ENCODE measurements at places on chromosomes 3 and 15.

- H3K27ac ChIP-seq, result no peak overlapping the region
- H3K4me1 ChIP-seq, result peaks cover 7% of the 10 kb centered on the region
- H3K4me3 ChIP-seq, result no peak overlapping the region
- peaks cover 9% of the 10 kb centered on the region for H3K36me3 ChIP-seq
Observed at GRCh38 chr3:105674437-105675065, 194.3 kb downstream of the CBLB start.

DNA sequence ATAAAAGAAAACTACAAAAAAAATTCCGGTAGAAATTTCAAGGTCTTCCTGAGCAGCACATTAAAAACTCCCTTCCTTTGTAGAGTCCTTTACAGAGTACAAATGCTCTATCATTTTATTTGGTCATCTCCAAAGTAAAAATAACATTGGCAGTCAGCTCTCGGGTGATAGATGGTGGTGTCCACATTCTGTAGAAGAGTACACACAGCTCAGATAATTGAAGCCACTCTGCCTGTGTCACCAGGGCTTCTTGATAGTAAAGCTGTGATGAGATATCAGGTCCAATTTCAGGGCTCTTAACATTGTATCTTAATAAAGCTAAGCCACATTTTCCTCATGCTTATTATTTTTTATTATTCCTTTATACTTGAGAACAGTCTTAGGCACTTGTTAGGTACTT lies 371.6 kb downstream of the TAFA4 start:
- no peak for DNase-seq
- no peak overlapping the region for H3K4me3 ChIP-seq
- no peak overlapping the region for H3K27ac ChIP-seq
- H3K4me1 ChIP-seq, result no peaks in the 10 kb centered on the region
- no peaks in the 10 kb centered on the region for H3K36me3 ChIP-seq

DNA sequence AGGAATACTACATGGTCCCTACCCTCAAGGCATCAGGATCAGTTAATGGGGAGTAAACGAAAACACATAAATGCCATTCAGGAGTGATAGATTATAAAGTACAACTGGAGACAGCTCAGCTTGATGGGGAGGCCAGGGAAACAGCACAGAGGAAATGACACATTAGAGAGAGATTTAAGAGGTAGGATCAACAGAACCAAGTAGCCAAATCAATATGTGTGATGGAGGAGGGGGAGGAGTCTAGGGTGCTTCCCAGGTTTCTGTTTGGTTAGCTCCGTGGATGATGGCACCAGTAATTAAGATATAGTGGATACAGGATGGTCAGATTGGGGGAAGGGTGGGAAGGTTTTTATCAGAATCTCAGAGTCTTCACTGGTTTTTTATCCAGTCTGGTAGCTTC lies 229.5 kb upstream of the ROPN1 start:
- H3K36me3 ChIP-seq, result no peaks in the 10 kb centered on the region
- H3K4me3 ChIP-seq, result no peak overlapping the region
- H3K27ac ChIP-seq, result no peak overlapping the region
- peaks cover 41% of the 10 kb centered on the region for H3K4me1 ChIP-seq
- DNase-seq, result no peak

DNA sequence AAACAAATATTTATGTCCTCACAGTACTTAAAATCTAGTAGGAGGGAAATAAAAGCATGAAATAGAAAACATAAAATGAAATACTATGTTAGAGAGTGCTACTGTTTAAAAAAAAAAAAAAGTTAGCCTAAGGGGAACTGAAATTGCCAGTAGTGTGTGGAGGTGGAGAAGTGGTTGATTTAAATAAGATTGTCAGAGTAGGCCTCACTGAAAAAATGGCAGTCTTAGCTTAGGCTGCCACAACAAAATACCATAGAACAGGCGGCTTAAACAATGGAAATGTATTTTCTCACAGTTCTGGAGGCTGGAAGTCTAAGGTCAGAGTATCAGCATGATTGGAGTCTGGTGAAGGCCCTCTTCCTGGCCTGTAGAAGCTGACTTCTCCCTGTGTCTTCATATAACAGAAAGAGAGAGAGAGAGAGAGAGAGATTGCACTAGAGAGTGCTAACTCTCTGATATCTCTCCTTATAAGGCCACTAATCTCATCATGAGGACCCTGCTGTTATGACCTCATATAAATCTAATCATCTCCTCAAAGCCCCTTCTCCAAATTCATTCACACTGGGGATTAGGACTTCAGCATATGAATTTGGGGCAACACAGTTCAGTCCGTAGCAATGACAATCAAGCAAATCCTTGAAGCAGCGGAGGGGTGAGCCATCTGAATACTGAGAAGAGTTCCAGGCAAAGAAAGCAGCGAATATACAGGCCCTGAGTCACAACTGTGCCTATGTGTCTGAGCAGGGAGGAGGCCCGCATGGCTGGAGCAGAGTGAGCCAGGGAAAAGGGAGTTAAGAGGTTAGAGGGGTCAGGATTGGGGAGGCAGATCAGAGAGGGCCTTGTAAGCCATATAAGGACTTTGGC lies 23.6 kb upstream of the LRRC34 start:
- no peaks in the 10 kb centered on the region for H3K36me3 ChIP-seq
- no peaks in the 10 kb centered on the region for H3K4me1 ChIP-seq
- no peak for DNase-seq
- no peak overlapping the region for H3K27ac ChIP-seq
- H3K4me3 ChIP-seq, result no peak overlapping the region

- no peak overlapping the region for H3K27ac ChIP-seq
- no peak overlapping the region for H3K4me3 ChIP-seq
- no peaks in the 10 kb centered on the region for H3K36me3 ChIP-seq
- H3K4me1 ChIP-seq, result peaks cover 11% of the 10 kb centered on the region
- no peaks in the 10 kb centered on the region for H3K27me3 ChIP-seq
Observed at GRCh38 chr15:78992416-78993256, 47.8 kb upstream of the CTSH start.

DNA sequence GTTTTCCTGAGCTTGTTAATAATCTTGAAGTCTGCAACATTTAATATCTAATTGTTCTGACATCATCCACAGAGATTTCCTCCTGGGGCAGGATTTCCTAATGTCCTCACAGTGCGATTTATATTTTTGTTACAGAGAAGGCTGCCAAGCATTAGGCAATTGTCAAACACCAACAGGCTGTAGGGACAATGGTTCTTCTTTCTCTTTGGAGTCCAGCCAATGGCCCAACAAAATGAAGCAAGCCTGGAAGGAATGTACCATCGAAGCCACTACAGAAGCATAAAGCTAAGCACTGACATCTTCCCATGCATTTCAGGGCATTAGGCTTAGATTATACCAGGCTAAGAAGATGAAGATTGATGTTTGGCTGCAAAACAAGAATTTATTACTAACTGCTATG lies 173.0 kb upstream of the FRMD4B start:
- no peaks in the 10 kb centered on the region for H3K36me3 ChIP-seq
- H3K4me1 ChIP-seq, result no peaks in the 10 kb centered on the region
- H3K27ac ChIP-seq, result no peak overlapping the region
- H3K27me3 ChIP-seq, result no peaks in the 10 kb centered on the region
- no peak for DNase-seq
- no peak overlapping the region for H3K4me3 ChIP-seq

DNA sequence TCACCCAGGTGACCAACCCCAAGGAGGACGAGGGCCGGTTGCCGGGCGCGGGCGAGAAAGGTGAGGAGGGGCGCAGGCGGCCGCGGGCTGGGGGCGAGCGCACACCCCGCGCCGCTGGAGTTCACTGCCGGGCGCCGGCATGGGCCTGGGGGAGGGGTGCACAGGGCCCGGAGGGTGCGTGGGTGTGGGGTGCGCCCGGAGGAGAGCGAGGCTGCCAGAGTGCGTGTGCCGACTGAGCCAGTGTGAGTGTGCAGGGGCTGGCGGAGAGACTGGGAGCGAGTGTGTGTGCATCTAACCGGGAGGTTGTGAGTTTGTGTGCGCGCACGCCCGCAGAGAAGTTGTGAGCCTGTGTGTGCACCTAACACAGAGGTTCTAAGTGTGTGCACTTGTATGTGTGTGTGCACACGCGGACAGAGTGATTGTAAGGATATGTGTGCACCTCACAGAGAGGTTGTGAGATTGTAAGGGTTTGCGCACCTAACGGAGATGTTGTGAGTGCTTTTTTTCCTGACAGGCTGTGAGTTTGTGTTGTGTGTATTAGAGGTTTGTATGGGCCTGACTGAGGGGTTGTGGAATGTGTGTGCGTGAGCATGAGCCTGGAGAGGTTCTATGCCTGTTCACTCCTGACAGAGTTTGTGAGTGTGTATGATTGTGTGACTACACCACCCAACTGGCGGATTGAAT lies 681 bp downstream of the CTDSPL start:
- peaks cover 18% of the 10 kb centered on the region for H3K4me1 ChIP-seq
- DNase-seq, result no peak
- peak overlapping the region; percentile 90 for H3K4me3 ChIP-seq

DNA sequence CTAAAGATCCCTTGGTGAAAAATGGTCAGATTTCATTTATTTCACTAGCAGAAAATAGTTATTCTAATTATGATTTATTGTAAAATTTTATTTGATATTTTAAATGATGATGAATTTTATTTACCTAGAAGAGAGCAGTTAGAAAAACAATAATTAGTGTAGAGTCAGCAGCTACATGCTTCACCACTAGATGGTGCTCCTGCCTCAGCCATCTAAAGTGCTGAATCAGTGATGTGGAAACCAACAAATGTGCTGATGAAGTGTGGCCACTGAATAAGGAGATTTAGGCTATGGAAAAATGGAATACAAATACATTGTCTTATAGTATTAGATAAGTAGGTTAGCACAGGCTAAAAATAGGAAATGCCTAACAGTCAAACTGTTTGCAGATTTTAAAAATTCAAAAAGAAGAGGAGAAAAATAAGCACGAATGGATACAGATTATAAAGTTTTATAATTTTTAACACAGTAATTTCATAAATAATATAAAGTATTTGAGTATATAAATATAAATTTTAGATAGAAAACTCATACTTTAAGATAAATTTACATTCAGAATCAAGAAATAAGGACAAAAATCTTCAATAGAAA lies 109.8 kb downstream of the PPP2R3A start:
- H3K4me3 ChIP-seq, result no peak overlapping the region
- no peak overlapping the region for H3K27ac ChIP-seq
- no peaks in the 10 kb centered on the region for H3K36me3 ChIP-seq

DNA sequence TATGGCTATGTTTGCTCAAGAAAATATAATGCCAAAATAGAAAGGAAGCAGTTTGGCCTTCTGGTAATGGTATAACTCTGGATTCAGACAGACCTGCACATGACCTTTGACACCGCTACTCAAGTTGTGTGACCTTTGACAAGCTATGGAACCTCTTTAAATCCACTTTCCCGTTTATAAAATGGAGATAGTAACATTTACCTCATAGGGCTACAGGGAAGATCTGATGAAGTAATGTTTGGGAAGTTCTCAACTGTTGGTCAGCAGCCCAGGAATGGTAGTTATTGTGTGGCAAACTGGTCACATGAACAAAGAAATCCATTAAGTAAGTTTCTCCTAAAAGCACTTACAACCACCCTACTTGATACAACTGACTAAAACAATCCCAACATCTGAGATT lies 95.1 kb upstream of the PHLDB2 start:
- no peaks in the 10 kb centered on the region for H3K27me3 ChIP-seq
- peak overlapping the region; percentile 72 for H3K27ac ChIP-seq
- H3K4me1 ChIP-seq, result peaks cover 33% of the 10 kb centered on the region
- no peak for DNase-seq
- H3K4me3 ChIP-seq, result no peak overlapping the region

DNA sequence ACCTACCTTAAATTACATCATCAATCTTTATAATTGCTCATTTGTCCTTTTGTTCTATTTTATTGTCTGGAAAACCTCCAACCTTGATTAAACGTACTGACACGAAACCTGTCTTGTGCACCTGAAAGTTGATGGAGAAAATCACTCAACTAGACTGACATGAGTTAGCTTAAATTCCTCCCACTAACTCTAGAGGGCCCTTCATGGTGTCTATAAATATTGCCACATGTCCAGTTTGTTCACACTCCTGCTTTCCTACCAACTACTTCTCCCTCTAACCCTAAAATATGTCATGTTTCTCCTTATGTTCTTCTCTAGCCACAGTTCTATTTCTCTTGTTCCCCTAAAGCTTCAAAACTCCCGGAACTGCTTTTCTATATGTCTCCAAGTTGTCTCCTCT lies 59.8 kb upstream of the SGO1 start:
- H3K4me1 ChIP-seq, result peaks cover 11% of the 10 kb centered on the region
- DNase-seq, result no peak
- no peaks in the 10 kb centered on the region for H3K27me3 ChIP-seq
- H3K27ac ChIP-seq, result no peak overlapping the region
- H3K4me3 ChIP-seq, result no peak overlapping the region
- no peaks in the 10 kb centered on the region for H3K36me3 ChIP-seq

DNA sequence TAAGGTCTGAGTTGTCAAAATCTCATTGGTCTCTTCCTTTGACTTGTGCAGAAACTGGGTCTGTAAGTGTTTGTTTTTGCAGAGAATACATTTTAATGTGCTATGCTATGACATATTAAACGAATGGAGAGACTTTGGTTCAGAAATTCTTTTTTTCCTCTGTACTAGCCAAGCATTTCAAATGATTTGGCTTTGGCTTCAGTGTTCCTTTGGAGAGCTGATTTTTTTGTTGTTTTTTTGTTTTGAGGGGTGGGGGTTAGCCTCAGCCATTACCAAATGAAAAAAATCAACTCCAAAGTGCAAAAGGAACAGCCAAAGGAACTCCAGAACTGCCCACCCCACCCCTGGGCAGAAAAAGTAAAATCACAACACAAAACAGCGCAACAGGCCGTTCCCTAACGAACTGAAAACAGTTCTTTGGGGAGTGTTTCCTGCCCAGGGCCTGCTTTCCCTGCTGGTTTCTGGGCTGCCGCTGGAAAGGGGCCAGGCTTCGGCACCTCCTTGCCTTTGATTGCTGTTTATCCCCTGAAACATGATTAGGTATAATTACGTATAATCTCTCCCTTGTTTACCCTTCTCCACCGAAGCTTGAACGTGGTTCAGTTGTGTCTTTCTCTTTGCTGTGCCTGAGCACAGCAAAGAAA lies 57.6 kb upstream of the NEO1 start:
- peak overlapping the region; percentile 55 for H3K4me3 ChIP-seq
- no peaks in the 10 kb centered on the region for H3K27me3 ChIP-seq
- no peak for DNase-seq
- no peaks in the 10 kb centered on the region for H3K36me3 ChIP-seq
- H3K4me1 ChIP-seq, result peaks cover 24% of the 10 kb centered on the region

DNA sequence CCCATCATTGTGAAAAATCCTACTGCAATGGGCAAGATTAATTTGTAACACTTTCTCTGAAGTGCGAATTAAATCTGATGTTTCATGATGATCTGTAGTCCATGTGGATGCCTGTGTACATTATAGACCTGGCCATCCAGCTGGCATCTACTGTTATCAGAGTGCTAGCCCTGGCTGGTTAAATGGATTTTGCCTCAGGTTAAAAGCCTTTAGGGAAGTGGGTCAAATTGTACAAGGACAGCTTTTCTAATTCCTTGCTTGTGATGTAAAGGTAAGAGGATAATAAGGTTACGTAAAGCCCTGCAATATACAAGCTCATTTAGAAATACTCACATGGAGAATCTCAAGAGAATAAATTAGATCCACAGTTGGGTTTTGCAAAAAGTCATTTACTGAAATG lies 138.2 kb downstream of the EPHA3 start:
- H3K36me3 ChIP-seq, result no peaks in the 10 kb centered on the region
- no peak overlapping the region for H3K4me3 ChIP-seq
- no peaks in the 10 kb centered on the region for H3K4me1 ChIP-seq
- no peaks in the 10 kb centered on the region for H3K27me3 ChIP-seq

- no peak overlapping the region for H3K4me3 ChIP-seq
- DNase-seq, result no peak
- H3K36me3 ChIP-seq, result no peaks in the 10 kb centered on the region
- H3K4me1 ChIP-seq, result no peaks in the 10 kb centered on the region
- H3K27me3 ChIP-seq, result no peaks in the 10 kb centered on the region
Observed at GRCh38 chr3:55333046-55333445, 154.1 kb downstream of the WNT5A start.

Data from thoracic aorta (tissue), 2 donors.